Forelimb muscle (tissue), 1 donor: ENCODE measurements at places on chromosomes 4 and X. TPM values are rescaled to one million over a fixed set of nuclear protein-coding genes. Genes with fewer than 3 reads are reported as not detected.

The MAGEA1 gene
- polyA plus RNA-seq, result not detected

The RGN gene
- 2.5 TPM for polyA plus RNA-seq

The PARM1 gene
- polyA plus RNA-seq, result 53.1 TPM

The DIPK2B gene
- 24.2 TPM for polyA plus RNA-seq

The PAGE2B gene
- 0.29 TPM for polyA plus RNA-seq

The GAGE13 gene
- not detected for polyA plus RNA-seq

- DNase-seq, result no peak
Measured at GRCh38 chrX:140548985-140549384, 44.1 kb upstream of the SOX3 start.

DNA sequence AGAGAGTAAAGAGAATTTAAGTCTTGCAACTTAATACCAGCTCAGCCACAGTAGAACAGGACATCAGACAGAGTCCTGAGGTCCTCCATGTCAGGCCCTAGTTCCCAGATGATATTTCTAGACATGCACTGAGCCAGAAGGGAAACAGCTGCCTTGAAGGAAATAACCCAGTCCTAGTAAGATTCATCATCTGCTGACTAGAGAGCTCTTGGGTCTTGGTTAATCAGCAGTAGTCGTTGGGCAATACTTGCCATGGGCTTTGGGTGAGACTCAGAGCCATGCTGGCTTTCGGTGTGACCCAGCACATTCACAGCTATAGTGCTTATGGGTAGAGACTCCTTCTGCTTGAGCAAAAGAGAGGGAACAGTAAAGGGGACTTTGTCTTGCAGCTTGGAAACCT is 379.1 kb downstream of the AR start:
- DNase-seq, result no peak

DNA sequence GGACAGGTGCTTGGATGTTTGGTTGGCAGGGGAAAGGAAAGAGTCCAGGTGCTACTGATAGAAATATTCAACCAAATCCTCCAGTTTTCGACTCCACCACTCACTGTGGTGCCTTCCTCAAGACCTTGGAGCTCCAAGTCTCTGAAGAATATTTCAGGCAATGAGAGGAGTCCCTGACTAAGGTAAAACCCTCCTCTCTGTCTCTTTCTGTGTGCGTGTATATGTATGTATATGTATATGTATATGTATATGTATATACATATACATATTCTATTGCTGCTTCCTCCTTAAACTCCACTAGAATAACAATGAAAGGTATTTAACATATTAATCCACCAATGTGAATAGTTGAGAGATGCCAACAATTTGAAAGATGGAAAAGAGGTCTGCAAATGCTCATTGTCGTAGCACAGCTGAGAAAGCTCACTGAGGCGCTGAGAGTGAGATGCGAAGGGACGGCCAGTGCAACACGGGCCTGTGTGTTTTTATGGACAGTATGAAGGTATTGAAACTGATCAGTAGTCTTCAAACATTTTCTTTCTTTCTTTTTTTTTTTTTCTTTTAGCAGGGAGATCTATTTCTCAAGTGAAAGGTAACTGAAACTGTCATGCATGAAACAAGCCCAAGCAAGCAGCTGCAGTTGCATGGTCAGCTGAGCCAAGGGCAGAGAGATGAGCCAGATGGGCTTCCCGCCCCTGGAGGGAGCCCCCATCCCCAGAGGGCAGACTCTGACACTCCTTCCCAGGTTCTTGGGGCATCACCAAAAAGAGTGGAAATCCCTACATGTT is 41.1 kb upstream of the HS3ST1 start:
- DNase-seq, result no peak

DNA sequence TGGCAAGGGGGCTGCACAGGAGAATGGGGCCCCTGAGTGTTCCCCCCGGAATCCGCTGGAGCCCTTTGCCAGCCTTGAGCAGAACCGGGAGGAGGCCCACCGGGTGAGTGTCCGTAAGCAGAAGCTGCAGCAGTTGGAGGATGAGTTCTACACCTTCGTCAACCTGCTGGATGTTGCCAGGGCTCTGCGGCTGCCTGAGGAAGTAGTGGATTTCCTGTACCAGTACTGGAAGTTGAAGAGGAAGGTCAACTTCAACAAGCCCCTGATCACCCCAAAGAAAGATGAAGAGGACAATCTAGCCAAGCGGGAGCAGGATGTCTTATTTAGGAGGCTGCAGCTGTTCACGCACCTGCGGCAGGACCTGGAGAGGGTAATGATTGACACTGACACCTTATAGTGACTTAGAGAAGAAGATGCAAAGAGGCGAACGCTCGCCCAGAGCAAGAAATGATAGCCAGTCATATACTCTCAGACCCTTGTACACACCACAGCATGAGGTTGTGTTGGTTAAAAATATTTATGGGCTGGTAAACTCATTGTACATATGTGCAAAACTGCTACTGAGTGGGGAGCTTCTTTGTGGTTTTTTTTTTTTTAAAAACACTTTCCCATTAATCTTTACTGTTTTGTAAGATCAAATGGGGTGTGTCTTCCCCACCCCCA is 52.5 kb downstream of the JADE1 start:
- DNase-seq, result no peak

DNA sequence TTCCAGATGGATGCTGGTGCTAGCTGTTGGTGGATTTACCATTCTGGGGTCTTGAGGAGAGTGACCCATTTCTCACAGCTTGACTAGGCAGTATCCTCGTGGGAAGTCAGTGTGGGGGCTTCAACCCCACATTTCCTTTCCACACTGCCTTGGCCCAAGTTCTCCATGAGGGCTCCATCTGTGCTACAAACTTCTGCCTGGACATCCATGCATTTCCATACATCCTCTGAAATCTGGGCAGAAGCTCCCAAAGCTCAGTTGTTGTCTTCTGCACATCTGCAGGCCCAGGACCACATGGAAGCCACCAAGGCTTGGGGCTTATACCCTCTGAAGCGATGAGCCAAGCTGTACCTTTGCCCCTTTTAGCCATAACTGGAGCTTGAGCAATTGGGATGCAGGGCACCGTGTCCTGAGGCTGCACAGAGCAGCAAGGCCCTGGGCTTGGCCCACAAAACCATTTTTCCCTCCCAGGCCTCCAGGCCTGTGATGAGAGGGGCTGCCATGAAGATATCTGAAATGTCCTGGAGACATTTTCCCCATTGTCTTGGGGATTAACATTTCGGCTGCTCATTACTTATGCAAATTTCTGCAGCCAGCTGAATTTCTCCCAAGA is 248.7 kb upstream of the ANKRD50 start:
- DNase-seq, result no peak

DNA sequence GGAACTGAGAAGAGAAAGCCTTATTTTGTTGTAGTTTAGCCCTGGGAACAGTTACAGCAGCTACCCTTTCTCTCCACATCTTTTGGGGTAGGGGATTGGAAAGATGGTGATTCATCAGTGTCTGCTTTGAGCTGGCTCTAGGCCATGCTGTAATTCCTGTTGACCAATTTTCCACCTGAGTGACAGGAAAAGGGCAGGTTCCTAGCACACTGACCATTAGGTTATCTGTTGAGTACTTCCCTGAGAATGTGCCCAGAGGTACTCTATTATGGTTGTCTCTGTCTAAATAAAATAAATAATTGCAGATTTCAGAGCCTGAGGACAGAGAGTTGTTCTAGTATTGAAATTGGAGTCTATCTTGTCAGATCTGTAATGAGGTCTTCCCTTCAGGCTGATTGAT is 109.0 kb downstream of the ENOX2 start:
- DNase-seq, result no peak

- no peak for DNase-seq
Measured at GRCh38 chr4:187166886-187167512, 443.3 kb upstream of the FAT1 start.

DNA sequence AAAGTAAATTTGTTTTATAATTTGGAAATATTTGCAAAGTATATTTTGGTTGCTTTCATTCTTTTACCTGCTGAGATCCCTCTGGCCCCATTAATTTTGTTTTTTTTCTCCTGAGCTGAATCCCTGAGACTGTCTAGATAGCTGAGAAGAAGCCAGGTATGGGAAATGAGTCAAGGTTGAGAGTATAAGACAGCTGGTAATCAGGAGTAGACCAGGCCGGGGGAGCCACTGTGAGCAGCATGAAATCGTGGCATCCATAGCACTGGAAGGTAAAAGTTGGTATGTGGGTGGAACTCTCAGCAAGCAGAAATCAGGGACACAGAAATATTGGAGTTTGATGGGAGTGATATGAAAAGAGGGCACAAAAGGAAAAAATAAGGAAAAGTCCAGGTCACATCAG is 164.5 kb downstream of the FHIP1A start:
- DNase-seq, result no peak

GRCh38 chrX:38552721-38553120 is 8.6 kb upstream of the TSPAN7 start:
- no peak for DNase-seq

GRCh38 chr4:2042204-2042946 is 16.8 kb upstream of the NAT8L start:
- DNase-seq, result no peak

- no peak for DNase-seq
Measured at GRCh38 chr4:16713271-16713670, 185.2 kb downstream of the LDB2 start.

GRCh38 chr4:8867624-8868320 is 3.9 kb downstream of the HMX1 start:
- no peak for DNase-seq

GRCh38 chrX:50081282-50081889 is 119.4 kb downstream of the AKAP4 start:
- DNase-seq, result no peak

DNA sequence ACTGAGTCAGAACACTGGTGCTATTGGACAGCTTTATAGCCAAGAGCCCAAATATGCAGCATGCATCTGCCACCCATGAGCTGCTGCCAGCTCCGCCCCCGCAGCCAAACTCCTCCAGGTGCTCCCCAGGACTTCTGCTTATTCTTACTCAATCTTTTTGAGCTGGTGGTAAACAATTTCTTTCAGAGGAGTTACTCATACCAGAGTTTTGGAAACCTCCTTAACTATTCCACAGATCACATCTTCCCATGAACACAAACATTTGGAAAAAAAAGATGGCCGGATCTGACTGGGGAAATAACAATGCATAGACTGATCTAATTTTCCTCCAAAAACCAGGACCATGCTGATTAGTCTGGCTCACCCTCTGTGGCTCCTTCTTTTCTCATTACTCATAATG is 399.9 kb downstream of the GPM6A start:
- DNase-seq, result no peak

- no peak for DNase-seq
Measured at GRCh38 chr4:159366966-159367780, 264.3 kb downstream of the RAPGEF2 start.
